ENCODE measurements at places on chromosomes 11 and 22.
A peak's percentile ranks its signal among the peaks of the same experiment; 100 is the strongest.

GRCh38 chr11:60158636-60159035 is 24.2 kb downstream of the MS4A6A start:
- no peak for DNase-seq

- no peak for DNase-seq
Observed at GRCh38 chr11:15204711-15205110, 90.0 kb downstream of the INSC start.

- no peak for DNase-seq
Observed at GRCh38 chr11:23124996-23125395, 264.7 kb upstream of the CCDC179 start.

DNA sequence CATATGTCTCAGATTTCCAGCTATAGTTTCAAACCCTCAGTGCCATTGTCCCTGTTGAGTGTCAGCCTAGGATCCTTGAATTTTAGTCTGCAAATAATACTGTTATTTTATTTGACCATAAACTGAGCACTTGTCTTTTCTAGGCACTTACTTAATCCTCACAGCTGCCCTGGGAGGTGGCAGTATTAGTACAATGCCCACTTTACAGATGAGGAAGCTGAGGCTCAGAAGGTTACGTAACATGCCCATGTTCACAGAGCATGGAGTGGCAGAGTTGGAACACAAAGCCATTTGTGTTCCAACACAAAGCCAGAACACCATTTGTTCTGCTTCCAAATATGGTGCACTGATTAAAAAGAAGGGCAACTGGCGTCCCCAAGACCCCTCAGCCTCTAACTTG is 38.2 kb upstream of the ALX4 start:
- no peak for DNase-seq

- DNase-seq: no peak
Observed at GRCh38 chr11:14240221-14240620, 118.8 kb downstream of the RRAS2 start.

DNA sequence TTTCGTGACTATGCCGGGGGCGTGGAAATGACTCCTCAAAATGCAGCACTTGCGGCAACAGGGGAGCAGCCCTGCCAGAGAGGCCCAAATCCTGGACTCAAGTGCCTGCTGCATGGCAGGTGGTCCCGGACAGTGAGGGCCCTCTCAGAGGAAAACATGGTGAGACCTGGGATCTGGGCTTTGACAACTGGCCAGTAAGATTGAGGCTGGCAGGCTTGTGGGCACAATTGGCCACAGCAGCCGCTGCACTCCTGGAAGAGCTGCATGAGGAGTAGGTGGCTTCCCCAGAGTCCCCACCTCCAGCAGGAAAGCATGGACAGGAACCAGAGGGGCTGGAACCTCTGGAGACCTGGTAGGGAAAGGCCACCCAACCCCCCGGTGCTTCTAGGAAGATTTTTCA is 13.4 kb downstream of the LINC01488 start:
- no peak for DNase-seq

GRCh38 chr11:71135112-71135511 is 117.3 kb downstream of the SHANK2 start:
- DNase-seq: no peak

DNA sequence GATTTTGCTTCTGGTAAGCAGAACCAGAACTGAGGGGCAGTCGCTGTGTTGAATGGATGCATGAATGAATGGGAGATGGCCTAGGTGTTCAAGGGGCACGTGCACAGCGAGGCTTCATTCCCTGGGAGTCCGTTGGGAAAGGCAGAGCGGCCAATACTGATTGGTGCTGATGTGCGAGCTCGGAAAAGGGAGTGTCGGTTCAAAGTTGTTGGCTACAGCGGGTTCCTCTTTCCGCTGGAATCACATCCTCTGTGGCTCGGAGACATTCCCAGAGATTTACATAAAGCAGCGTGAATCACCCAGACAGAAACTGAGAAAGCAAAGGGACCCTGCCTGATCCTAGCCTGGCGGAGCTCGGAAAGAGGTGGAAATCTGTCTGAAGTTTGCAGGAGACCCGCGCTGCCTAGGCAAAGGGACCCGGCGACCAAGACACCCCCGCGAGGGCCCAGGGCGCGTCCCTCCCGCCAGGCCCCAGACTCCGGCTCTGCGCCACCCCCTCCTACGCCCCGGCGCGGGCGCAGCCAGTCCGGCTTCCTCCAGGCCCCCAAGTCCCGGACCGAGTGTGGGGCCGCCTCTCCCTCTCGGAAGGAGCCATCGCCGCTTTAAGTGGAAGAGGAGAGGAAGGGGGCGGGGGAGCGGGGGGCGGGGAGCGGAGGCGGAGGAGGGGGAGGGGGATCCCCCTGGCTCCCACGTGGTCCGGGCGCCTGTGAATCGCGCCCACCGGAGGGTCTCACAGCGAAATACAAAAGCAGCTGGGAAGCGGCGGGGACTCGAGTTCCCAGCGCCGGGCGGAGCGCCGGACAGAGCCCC is at the start of gene FJX1:
Gene FJX1, plus strand, starts transcription at position 774 of the 810 bp plus-strand sequence. CDS start 177 bp downstream, outside the sequence.
- DNase-seq: no peak

GRCh38 chr11:33773404-33773986 is 825 bp downstream of the FBXO3 start:
- DNase-seq: no peak

DNA sequence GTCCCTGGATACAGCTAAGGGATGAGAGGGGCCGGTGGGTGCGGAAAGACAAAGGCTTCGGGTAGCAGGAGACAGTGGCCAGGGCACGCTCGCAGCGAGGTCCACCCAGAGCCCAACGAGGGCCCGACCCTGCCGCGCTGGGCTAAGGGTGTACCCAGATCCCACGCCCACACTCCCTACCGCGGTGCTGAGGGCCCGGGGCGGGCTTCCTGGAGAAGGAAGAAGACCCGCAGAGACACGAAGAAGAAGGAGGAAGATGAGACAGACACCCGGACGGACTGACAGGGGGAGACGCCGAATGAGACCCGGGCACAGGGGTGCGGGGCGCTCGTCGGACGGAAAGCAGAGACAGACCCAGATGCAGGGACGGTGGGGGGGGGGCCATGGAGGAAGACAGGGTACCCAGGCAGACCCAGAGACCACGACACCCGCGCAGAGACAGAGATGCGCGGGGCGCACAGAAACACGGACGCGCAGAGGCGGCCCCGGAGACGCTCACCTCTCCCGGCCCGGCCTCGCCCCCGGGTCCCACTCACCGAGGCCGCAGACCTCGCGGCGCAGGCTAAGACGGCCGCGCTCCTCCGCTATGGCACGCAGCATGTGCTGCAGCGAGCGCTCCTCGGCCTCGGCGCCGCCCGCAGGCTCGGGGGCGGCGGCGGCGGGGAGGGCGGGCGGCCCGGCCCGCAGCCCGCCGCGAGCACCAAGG is 437 bp downstream of the KIAA0930 start:
- DNase-seq: no peak

DNA sequence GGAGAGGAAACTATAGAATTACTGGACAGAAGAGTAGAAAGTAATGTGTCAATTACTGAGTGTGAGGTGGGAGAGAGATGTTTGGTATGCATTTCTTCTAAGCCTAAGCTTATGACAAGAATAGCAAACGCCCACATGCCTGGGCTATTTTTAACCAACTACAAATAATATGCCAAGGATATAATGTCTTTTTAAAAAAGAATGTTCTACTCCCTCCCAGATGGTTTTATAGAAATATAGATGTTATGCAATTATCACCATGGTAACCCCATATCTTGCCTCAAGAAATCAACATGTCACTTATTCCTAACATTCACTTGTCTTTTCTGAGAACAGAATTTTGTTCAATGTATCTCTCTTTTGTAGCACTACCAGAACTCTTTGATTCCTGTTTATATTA is 996.7 kb upstream of the CHORDC1 start:
- DNase-seq: no peak

DNA sequence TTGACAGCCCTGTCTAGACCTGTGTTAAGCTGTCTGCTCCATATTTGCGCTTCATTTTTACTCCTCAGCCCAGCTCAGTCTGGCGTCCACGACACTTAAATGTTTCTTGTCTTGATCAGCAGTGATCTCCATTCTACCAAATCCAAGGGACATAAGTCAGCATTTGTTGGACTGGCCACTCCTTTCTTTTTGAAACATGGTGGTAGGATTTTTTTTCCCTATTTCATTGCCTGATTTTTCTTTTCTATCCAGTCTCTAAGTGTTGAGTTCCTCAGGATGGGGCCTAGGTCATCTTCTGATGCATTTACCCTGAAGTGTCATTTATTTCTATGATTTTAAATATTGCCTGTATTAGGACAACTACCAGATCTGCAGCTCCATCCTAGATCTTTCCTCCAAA is 873 bp downstream of the NCAPH2 start:
- no peak for DNase-seq

GRCh38 chr22:24232124-24232523 is 12.8 kb downstream of the GGT5 start:
- no peak for DNase-seq

- no peak for DNase-seq
Observed at GRCh38 chr11:112017538-112017937, 7.7 kb upstream of the DLAT start.

DNA sequence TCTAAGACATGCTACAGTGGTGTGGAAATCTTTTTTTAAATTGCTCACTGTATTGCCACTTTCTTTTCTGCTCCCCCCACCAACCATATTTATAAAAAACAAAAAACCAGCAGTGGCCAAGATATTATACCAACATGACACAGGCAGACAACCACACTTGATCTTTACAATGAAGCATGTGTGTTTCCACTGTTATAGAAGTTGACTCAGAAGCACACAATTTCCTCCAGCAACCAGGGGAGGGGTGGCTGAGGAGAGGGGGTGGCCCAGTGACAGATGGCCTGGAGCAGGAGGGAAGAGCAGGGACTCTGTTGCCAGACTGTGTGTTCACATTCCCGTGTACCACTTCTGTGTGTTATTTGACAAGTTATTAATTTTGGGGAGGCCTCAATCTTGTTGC is 14.8 kb downstream of the CD59 start:
- peak; percentile 26 for DNase-seq

DNA sequence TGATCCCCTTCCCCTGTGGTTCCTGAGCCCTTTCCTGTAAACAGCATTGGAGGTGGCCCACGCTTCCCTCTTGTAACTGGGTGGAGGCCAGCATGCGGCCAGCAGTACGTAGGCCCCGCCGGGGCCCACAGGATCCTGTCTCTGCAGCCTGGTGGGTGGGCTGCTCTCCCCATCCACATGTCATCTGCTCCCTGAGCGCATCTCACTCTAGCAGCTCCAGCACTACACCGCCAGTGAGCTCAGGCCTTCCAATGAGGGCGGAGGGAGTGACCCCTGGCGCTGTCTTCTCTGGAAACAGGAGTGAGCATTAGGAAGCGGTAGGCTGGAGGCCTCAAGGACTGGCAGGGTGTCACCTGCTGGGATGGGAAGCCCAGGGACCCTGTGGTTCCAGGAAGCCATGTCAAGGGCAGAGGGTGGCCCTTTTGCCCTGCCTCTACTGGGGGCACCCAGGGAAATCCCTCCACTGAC is 363.9 kb downstream of the TBC1D22A start:
- DNase-seq: no peak

- DNase-seq: no peak
Observed at GRCh38 chr22:43000441-43001175, 14.3 kb downstream of the PACSIN2 start.

DNA sequence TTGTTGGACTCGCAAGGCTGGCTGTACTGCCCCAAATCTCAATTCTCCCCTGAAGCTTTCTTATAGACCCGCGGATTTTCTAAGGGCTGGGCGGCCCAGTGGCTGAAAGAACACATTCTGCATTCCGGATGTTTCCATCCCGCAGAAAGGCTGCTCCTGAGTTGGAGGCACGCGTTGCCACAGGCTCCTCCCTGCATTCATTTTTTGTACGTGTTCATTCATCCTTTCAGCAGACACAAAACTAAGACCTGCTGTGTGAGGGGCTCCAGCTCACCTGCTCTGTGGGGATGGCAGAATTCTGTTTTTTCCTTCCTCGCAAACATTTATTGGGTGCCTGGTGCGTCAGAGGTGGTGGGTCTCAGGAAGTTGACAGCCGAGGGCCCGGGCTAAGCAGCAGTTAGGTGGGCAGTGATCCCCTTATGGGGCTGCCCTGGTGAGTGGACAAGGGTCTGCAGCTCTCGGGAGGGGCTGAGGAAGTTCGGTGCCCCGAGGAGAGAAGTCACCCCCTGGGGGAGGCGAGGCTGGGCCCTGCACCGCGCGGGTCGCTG is 23.7 kb downstream of the SHANK3 start:
- DNase-seq: no peak

GRCh38 chr11:123588117-123588863 is 66.1 kb downstream of the SCN3B start:
- DNase-seq: no peak

DNA sequence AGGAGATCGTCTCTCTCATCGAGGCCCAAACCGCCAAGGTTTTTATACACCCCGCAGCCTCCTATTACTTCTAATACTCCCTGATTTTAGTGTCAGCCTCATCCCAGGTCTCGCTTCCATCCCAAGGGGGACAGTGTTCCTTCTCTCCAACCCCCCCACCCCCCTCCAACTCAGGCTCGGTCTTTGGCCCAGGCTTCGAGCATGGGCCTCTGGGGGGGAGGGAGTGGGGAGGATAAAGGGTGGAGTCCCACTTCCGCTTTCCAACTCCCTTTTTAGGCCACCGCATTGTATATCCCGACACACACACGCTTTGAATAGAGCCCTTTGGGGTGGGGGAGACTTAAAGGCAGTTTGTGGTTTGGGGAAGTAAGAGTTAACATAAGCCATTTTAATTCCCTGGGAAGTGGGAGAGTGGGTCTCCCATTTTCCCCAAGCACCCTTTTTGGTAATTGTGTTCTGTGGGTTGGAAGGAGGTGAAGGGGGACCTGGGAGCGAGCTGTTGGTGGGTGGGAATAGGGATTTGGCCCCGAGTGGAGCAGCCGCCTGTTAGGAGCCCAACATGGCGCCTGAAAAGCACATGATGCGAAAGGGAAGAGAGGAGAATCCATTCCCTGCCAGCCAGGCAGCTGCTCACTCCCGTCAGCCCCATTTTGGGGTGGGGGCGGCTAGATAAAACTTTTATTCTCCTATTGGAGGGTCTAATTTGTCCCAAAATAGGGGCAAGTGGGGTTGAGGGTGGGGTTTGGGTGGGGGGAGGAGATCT is 844 bp downstream of the PCF11 start:
- no peak for DNase-seq

DNA sequence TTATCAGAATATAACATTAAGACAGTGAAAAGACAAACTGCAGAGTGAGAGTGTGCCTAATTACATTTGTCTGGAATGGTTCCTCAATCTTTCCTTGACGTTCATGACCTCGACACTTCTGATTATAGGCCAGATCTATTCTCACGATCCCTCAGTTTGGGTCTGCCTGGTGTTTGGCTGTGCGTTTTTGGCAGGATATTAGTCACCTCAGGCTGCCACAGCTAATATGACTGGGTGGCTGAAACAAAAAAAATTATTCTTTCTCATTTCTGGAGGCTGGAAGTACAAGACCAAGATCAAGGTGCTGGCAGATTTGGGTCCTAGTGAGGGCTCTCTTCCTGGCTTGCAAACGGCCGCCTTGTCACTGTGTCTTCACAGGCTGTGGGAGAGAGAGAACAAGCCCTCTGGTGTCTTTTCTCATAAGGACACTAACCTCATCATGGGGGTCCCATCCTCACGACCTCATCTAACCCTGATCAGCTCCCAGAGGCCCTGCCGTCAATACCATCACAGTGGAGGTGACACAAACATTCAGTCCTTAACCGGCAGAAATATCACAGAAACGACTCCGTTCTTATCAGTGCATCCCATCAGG is 23.2 kb downstream of the IFITM10 start:
- no peak for DNase-seq
